ENCODE measurements at places on chromosomes 2 and 18.

DNA sequence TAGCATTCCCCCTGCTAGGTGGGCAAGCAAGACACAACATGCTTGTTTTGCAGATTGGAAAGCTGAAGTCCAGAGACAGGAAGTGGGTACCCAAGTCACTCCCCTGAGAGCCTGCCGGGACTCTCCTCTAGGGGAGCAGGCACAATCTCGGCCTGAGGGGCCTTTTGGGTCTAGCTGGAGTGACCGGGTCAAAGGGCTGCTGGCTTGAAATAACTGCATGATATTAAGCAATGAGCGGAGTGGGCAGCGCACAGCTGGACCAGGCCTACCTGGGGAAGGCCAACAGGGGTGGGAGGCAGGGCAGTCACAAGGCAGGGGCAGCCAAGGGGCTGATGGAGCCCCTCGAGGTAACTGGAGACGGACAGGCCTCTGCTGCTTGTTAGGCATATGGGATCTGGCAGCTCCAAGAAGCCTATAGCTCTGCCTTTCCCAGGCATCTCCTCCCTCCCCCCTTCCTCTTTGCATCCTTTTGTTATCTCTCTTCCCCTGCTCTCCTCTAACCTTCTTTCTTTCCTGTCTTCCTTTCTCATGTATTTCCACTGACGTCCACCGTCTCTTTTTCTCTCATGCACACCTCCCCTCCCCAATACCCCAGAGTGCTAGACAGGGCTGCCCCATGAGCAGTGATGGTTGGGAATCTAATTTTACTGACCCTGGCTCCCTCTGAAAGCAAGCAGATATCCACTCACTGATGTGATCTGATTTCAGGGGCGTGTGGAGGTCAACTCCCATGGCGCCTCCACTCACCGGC lies 237.5 kb downstream of the LOXHD1 start:
- no peak for DNase-seq

GRCh38 chr2:27128668-27129571 lies 5.3 kb downstream of the ABHD1 start:
- no peak for DNase-seq

- DNase-seq, result no peak
Observed at GRCh38 chr18:25190472-25190871, 161.5 kb downstream of the ZNF521 start.

GRCh38 chr2:101508636-101509035 lies 33.7 kb upstream of the RFX8 start:
- DNase-seq, result no peak

- no peak for DNase-seq
Observed at GRCh38 chr2:17674817-17675216, 78.8 kb downstream of the SMC6 start.

GRCh38 chr2:241123816-241124536 lies 21.9 kb upstream of the MTERF4 start:
- DNase-seq, result no peak

DNA sequence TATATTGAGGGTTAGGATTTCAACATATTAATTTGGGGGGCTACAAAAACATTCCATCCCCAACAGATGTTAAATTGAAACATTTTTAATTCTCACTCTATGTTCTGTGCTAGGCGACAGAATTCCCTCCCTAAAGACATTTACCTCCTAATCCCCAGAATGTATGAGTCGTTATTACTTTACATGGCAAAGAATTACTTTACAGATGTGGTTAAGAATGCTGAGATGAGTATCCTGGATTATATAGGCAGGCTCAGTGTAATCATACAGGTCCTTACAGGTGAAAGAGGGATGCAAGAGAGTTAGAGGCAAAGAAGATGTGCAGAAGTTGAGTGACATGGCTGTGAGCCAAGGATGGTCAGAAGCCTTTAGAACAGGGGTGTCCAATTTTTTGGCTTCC lies 974.1 kb upstream of the ACVR2A start:
- DNase-seq, result no peak

DNA sequence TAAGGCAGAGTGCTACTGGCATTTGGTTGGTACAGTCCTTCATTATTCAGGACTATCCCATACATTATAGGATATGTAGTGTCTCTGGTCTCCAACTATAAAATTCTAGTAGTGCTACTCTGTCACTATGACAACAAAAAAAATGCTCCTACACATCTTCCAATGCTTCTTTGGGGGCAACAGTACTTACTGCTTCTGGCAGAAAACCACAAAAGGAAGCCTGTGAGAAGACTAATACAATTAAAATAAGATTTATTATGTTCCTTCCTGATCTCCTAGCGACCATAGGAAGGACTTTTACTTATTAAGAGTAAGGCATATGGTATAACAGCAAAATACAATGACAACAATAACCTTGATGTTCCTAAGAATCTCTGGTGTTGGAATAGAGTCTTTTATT lies 48.4 kb upstream of the CPO start:
- no peak for DNase-seq

DNA sequence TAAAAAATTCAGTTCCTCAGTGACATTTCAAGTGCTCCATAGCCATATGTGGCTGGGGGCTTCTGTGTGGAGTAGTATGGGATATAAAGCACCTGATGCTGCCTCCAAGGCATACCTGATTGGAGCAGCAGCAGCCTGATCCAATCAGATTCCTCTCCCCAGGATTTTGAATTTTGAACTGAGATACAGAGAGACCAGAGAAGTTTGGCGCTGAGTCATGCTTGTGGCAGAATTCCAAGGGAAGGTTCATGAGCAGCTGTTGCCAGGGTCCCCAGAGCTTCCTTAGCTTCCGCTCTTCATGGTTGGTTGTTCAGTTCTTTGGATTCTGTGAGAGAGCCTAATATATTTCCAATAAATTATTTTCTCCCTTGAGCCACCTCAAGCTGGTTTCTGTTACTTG lies 29.0 kb upstream of the CFAP36 start:
- no peak for DNase-seq

DNA sequence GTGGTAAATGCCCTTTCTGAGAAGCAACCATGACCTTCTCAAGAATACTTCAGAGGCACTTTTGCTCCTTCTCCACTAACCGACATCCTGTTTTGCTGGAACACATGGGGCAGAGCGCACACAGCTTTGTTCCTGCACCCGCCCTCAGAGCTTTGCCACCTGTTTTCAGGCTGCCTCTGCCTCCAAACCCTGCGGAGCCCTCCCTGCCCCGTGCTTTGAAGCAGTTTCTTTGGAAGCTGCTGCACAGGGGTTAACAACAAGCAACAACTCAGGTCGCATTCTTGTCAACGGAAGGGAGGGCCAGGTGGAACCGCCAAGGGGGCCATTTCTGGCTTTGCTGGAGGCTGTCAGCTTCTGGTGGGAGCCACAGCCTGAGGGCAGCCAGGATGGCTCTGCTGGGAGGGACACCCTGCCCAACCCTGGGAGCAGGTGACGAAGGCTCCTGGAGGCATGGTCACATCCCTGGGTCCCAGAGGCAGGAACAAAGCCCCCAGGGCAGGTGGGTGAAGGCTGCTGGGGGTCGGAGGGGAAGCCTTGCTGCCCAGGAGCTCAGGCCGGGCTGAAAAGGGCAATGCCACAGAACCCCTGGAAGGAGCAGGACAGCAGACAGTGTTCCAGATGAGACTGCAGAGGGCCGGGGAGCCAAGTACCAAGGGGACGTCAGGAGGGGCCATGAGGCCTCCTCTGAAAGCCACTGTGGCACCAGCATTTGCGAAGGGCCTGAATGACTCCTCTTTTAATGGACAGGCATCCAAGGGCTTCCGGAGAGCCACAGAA lies 46.8 kb downstream of the MRPS5 start:
- DNase-seq, result no peak

- DNase-seq, result no peak
Observed at GRCh38 chr2:100862081-100862480, 42.1 kb downstream of the NPAS2 start.

DNA sequence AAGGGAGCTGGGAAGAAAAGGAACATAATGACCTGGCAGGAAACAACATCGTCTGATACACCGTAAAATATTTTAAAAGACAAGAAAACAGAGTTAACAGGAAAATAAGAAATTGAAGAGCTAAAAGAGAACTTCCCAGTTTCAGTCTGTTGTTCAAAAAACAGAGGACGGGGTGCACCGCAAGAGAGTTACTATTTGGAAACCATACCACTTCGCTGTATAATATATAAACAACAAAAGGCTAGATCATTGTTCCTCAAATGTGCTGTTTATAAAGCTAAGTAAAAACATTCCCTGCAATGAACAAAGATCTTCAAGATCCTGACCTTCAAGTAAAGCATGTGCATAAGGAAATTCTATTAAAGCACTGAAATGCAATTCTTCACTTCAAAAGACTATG lies 2.1 kb downstream of the PPP3R1 start:
- no peak for DNase-seq

GRCh38 chr2:25315316-25315680 lies 26.4 kb downstream of the DNMT3A start:
- DNase-seq, result no peak

DNA sequence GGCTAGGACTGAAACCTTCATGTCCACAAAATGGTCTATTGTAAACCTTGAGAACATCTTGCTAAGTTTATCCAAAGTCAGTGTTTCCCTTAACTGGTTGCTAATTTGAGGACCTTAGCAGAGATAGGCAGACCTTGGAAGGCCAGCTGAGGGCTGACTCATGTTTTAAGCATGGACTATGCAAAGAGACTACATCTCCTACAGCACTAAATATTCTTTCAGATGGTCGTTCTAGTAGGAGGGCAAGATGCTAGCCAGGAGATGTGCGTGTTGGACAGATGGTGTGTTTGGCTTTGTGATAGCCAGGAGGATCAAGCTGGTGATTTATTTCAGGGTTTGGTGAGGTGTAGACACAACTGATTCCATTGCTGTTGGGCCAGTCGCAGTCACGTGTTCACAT lies 75.8 kb downstream of the NRP2 start:
- DNase-seq, result no peak

DNA sequence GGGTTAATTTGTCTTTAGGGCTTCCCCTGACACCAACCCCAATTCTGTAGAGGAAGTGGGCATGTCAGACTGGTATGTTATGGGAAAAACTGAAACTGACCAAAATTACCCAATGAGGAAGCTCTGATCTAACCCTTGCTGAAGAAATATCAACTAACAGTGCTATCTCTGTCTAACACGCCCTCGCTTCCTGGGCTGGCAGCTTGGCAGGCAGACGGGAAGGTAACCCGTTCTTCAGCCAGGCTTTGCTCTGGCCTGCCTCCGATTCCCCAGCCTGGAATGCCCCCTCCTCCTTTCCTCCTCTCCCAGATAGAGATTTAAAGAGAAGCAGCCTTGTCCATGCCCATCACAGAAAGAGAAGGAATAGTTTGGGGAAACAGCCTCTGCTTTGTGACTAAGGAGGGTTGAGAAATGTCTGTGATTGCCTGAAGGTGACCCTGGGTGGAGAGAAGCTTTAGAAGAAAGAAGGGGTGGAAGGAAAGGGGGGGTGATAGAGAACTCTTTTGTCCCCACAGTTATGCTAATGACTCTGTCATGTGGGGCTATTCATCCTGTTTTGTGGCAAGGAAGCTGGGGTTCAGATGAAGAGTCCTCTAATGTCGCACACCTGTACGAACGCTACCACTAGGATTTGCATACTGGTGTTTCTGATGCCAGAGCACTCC lies 15.4 kb downstream of the HK2 start:
- no peak for DNase-seq

DNA sequence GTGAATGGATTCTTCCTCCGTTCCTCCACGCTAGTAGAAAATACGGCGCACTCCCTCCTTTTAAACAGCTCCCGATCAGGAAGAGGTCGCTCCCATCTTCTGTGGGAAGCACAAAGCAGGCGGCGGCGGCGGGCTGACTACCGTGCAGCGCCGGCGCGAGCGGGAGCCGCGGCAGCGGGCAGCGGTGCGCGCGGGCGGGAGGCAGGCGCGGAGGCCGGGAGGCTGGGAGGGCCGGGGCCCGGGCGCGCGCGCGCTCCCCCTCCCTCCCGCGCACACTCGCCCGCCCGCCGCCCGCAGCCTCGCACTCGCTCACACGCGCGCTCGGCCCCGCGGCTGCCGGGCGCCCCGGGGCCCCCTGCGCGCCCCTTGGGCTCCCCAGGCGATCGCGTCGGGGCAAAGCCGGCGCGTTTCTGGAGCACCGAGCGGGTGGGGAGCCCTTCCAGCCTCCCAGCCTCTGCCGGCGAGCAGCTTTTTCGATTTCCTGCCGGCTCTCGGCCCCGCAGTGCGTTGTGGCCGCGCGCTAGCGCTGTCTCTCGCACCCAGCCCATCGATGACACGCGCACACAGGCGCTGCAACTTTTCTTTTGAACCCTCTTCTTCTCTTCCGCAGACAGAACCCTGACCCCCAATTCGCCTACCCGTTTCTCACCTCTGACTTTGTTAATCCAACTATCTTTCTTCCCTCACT lies at the start of gene SLC8A1:
TSS of gene SLC8A1 (minus strand) at position 173 of the 688 bp plus-strand sequence.
- DNase-seq, result no peak

DNA sequence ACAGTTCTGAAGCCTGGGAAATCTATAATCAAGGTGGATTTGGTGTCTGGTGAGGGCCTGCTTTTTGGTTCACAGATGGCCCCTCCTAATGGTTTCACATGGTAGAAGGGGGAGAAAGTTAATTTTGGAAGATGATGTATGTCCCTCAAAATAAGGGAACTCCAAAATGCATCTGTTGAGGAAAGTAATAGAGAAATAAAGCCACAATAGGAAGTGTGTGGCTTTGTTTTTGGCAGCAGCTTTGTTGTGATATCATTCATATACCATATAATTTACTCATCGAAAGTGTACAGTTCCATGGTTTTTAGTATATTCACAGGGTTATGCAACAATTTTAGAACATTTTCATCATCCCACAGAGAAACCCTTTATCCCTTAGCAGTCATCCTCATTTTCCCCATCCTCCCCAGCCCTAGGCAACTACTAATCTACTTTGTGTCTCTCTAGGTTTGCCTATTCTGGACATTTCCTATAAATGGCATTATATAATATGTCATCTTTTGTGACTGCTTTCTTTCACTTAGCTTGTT lies 274.0 kb upstream of the FAM98A start:
- DNase-seq, result no peak

DNA sequence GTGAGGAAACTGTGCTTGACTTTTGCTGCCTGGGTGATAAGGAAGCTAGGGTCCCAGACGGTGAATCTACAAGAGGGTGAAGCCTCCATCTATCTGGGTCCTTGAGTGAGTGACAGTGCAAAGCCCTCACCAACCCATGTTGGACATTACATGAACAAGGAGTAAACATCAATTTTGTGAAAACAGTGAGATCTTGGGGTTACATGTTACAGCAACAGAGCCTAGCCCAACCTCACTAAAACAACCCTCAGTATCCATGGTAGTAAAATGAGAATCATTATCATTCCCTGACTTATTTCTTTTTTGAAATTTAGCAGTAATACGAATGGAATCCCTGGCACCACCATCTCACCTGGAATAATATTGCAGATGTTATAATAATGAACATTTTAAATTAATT lies 103.4 kb downstream of the TSN start:
- DNase-seq, result no peak

DNA sequence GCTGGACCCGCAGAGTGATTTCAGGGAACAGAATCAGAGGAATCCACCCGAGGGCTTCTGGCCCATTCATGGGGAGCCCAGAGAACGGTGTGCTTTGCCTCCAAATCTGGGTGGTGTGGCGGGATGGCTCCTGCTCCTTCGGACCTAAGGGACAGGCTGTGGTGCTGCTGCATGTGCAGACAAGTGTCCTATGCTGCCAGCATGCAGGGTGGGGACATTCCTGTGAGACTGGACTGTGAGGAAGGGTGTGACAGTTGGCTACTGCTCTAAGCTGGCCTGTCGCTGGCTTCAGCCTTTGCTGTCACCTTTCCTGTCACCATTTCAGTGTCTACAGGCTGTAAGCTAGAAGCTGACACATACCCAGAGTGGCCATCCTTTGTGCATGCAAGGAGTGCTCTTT lies 2.9 kb upstream of the SLC4A3 start:
- no peak for DNase-seq

- DNase-seq, result no peak
Observed at GRCh38 chr2:86174445-86174844, 20.8 kb downstream of the IMMT start.

Data from liver (tissue), 10 donors.